ENCODE measurements at places on chromosomes 11 and 22.

GRCh38 chr11:79404325-79404724, 36.5 kb downstream of the TENM4 start:
- no peak for DNase-seq

- no peak for DNase-seq
Measured at GRCh38 chr11:115919341-115920091, 415.3 kb upstream of the CADM1 start.

DNA sequence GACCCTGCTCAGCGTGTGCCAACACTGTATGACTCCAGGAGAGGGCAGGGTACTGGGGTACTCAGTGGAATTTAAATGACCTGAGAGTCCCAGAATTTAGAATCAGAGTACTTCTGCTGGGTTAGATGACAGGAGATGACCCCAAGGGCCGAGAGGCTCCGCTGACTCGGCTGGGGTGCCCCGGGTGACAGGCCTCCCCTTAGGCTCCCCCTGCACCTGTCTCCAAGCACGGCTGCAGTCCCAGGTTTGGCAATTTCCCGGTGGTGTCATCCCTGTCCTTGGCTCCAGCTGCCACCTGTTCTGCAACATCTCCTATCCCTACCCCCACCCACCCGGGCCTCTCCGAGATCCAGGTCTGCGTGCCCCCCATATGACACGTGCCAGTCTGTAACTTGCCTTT, 1.3 kb downstream of the ACTN3 start:
- DNase-seq = no peak

- no peak for DNase-seq
Measured at GRCh38 chr11:18463439-18463838, 7.8 kb downstream of the LDHAL6A start.

- DNase-seq = no peak
Measured at GRCh38 chr11:130548491-130548833, 100.0 kb downstream of the ADAMTS15 start.

DNA sequence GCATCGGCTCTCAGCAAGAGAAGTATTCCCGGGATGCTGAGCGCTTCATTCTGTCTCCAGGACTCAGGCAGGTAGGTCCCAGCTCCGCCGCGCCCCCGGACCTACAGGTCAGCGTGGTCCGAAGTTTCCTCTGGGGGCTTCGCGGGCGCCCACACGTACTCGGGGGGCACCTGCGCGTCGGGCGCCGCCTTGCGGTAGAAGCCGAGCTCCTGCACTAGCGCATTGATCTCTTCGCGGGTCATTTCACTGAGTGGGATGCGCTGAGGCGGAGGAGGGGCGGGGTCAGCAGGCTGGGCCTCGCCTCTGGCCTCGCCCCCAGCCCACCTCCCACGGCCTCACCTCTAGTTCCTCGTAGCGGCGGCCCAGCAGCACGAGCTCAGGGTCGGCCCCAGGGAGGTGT, 2.5 kb downstream of the SELENOM start:
- DNase-seq = no peak
